ENCODE measurements at places on chromosomes 16 and 17.

DNA sequence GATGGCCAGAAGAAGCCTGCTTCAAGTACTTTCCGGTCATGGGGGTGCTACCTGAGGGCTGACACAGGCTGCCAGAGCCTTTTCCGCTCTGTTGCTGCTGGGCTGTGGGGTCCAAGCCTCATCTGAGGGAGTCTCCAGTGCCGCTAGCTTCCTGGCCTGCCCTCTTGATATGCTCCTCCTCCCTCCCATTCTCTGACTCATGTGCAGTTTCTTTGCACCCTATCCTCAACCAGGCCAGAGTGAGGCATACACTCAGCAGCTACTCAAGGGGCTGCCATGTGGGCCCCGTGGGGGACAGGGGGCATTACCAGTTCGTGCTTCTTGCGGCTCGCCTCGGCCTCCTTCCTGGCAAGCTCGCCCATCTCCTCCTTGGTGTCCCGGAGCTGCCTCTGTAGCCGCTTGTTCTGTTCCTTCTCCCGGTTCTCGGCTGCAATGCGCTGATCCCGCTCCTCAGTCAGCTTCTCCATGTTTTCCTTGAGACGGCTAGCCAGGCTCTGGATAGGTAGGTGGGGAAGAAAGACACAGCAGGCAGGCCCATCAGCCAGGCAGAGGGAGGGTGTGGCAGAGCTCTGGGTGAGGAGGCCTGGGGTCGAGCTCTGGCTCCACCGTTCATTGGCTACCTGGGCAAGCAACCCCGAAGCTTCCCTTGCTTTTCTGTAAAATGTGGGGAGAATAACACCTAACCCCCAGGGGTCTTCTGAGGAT, 43.8 kb downstream of the PIPOX start:
- DNase-seq = no peak

- no peak for DNase-seq
Measured at GRCh38 chr16:27314161-27314723, 468 bp downstream of the IL4R start.

DNA sequence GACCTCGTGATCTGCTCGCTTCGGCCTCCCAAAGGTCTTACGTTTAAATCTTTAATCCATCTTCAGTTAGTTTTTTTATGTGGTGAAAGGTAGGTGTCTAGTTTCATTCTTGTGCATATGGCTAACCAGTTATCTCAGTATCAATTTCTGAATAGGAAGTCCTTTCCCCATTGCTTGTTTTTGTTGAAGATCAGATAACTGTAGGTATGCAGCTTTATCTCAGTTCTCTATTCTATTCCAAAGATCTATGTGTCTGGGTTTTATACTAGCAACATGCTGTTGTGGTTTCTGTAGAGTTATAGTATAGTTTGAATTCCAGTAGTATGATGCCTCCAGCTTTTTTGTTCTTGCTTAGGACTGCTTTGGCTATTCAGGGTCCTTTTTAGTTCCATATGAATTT, 65.2 kb downstream of the TNFRSF13B start:
- no peak for DNase-seq

DNA sequence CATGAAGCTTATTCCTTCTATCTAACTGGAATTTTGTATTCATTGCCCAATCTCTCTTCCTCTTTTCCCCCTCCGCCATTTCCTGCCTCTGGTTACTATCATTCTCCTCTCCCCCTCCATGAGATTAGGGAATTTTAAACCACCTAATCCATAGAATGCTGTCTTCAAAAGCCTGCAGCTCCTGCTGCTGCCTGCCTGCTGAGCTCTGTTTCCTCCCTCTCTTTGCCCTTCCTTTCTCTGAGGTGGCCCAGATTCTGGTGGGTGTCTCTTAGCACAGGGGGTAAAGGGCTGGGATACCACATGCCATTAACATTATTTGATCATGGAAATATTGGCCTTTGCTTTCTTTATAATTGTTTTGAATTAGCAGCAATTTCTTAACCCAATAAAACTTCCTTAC, 241.6 kb downstream of the CNTNAP4 start:
- DNase-seq = no peak

GRCh38 chr17:73396431-73397277, 84.9 kb upstream of the CDC42EP4 start:
- no peak for DNase-seq

GRCh38 chr17:77098884-77099545, 41.8 kb upstream of the SEC14L1 start:
- no peak for DNase-seq

GRCh38 chr17:61294777-61295176, 104.9 kb upstream of the TBX2 start:
- DNase-seq = no peak

GRCh38 chr16:48099455-48099854, 56.3 kb downstream of the ABCC12 start:
- DNase-seq = no peak

Data from activated CD8-positive, alpha-beta memory T cell treated with anti-CD3 and anti-CD28 coated beads for 4 hours (primary cell).